ENCODE measurements at places on chromosomes 7 and 10. TPM values are rescaled to one million over a fixed set of nuclear protein-coding genes. Genes with fewer than 3 reads are reported as not detected.
A peak's percentile ranks its signal among the peaks of the same experiment; 100 is the strongest.

ACTL6B gene
- polyA plus RNA-seq: 0.25 TPM

PPA1 gene
- 152 TPM for polyA plus RNA-seq

BTRC gene
- 3.9 TPM for polyA plus RNA-seq

SPDYE2 gene
- polyA plus RNA-seq: not detected

NANOS1 gene
- polyA plus RNA-seq: 2.2 TPM

KCNMA1 gene
- 0.92 TPM for polyA plus RNA-seq

ZP3 gene
- 1.3 TPM for polyA plus RNA-seq

CCDC3 gene
- polyA plus RNA-seq: 2.1 TPM

FGFR2 gene
- polyA plus RNA-seq: 5.0 TPM

SPDYE2B gene
- polyA plus RNA-seq: not detected

ZNF862 gene
- polyA plus RNA-seq: 7.5 TPM

RHOBTB1 gene
- polyA plus RNA-seq: 7.2 TPM

RAMP3 gene
- 11.9 TPM for polyA plus RNA-seq

ADCY1 gene
- polyA plus RNA-seq: 0.33 TPM

GRCh38 chr10:97723001-97723400 is 9.5 kb downstream of the MARVELD1 start:
- H3K36me3 ChIP-seq: no peaks in the 10 kb centered on the region
- H3K4me1 ChIP-seq: peaks cover 17% of the 10 kb centered on the region
- no peaks in the 10 kb centered on the region for H3K27me3 ChIP-seq
- no peak for DNase-seq

GRCh38 chr10:54708021-54708420 is 93.0 kb downstream of the PCDH15 start:
- H3K27me3 ChIP-seq: no peaks in the 10 kb centered on the region
- no peaks in the 10 kb centered on the region for H3K36me3 ChIP-seq
- DNase-seq: no peak

DNA sequence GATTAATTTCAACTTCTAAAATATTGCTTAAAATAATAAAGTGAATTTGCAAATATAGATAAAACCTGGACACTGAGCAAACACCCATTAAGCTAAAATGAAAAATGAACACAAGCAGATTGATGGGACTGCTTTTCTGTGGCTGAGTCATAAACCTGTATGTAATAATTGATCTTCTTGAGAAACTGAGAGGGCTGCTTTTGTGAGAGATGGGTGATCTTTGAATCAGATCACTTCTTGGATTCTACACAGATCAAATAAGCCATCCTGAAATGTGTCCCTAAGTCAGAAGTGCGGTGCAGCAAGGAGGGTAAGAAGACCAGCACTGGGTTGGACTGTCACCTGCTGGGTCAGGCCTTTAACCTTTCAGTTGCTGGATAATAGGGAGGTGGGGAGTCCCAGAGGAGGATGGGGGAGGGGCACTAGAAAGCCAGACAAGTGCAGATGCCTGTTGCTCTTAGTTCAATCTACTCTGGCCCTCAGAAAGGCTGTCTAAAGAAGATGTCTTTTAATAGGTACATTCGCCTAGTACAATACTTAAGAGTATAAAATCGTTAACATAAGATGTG is 178.2 kb upstream of the NAMPT start:
- no peaks in the 10 kb centered on the region for H3K27me3 ChIP-seq
- no peaks in the 10 kb centered on the region for H3K36me3 ChIP-seq
- no peak for DNase-seq
- H3K27ac ChIP-seq: no peak overlapping the region

GRCh38 chr10:79316671-79317431 is 30.4 kb upstream of the PPIF start:
- no peaks in the 10 kb centered on the region for H3K27me3 ChIP-seq
- peaks cover 21% of the 10 kb centered on the region for H3K4me1 ChIP-seq
- no peak overlapping the region for H3K4me3 ChIP-seq
- H3K36me3 ChIP-seq: peaks cover 38% of the 10 kb centered on the region
- H3K27ac ChIP-seq: peak overlapping the region; percentile 71

- no peak for DNase-seq
- H3K36me3 ChIP-seq: no peaks in the 10 kb centered on the region
- no peaks in the 10 kb centered on the region for H3K27me3 ChIP-seq
- H3K4me1 ChIP-seq: no peaks in the 10 kb centered on the region
- no peak overlapping the region for H3K4me3 ChIP-seq
Measured at GRCh38 chr10:116221053-116221452, 52.0 kb downstream of the GFRA1 start.

- DNase-seq: no peak
- H3K36me3 ChIP-seq: no peaks in the 10 kb centered on the region
- H3K4me3 ChIP-seq: no peak overlapping the region
- no peaks in the 10 kb centered on the region for H3K4me1 ChIP-seq
Measured at GRCh38 chr7:105972276-105972675, 9.2 kb downstream of the CDHR3 start.

GRCh38 chr10:123579675-123580074 is 86.5 kb upstream of the GPR26 start:
- H3K27me3 ChIP-seq: no peaks in the 10 kb centered on the region
- H3K36me3 ChIP-seq: no peaks in the 10 kb centered on the region
- H3K27ac ChIP-seq: no peak overlapping the region
- DNase-seq: no peak

DNA sequence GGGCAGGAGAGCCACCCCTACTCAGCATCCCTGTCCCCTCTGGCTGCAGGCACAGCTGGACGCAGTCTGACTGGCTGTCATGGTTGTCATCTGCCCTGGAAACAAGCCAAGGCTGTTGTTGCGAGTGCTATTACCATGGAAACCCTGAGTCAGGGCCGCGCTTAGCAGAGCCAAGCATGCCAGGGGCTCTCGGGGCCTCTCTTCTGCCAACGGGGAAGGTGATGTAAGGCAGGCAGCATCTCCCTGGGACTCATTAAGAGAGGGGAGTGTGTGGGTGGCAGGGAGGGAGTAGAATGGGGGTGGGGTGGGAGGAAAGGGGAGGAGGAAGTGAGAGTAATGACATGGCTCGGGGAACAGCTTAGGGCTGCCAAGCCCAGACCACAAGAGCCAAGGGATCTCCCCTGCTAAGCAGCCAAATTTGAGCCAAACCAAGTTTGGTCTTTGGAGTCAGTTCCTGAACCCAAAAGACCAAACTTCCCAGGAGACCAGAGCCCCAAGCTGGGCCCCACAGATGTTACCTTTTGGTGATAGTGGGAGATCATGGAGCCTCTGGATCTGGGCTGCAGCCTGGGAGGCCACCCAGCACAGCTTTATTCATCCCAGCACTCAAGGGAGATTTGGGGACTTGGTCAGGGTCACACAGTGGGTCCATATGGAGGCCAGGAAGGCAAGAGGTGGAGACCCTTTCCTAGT is 67.6 kb downstream of the TMEM130 start:
- no peaks in the 10 kb centered on the region for H3K36me3 ChIP-seq
- DNase-seq: no peak
- no peak overlapping the region for H3K4me3 ChIP-seq
- H3K27me3 ChIP-seq: no peaks in the 10 kb centered on the region

DNA sequence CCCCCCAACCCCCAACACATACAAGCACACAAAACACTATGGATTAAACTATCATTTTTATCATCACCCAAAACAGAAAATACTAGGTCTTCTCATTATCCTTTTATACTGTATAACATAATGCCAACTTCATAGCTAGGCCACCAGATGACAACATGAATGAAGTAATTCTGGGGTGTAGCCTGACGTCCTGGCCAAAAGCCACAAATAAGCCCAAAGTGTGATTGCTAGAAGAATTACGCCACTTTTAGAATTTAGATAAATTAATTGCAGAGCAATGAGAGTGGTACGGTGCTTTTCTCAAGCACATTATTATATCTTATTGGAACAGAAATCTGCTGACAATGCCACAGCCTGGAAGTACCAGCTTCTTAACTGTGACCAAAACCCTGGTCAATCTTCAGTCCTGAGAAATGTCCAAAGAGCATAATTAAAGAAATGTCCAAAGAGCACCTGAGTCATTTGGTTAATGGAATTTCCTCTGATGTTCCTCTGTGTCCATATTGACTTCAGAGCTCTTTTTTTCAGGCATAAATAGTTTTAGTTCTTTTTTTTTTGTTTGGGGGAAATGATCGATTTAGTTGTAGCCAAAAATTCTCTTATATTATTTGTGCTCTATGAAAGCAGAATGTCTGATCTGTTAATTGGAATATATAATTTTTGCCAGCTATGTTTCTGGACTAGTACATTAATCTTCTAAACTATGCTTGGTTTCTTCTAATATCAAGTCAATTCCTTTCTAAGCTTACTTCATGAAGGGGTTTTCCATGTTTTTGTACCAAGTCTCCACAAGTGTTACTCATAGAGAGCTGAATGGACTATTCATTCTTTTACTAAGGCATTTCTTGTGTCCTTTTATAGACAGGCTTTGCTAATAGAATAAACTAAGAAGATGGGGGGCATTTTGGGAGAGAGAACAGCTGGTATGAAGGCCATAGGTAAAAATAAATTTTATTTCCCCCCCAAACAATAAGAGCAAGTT is 233.4 kb upstream of the SLC26A5 start:
- no peak overlapping the region for H3K4me3 ChIP-seq
- no peak overlapping the region for H3K27ac ChIP-seq
- no peaks in the 10 kb centered on the region for H3K36me3 ChIP-seq
- H3K27me3 ChIP-seq: no peaks in the 10 kb centered on the region
- DNase-seq: no peak

- peak overlapping the region; percentile 94 for H3K27ac ChIP-seq
- no peak for DNase-seq
- peaks cover 30% of the 10 kb centered on the region for H3K36me3 ChIP-seq
- no peaks in the 10 kb centered on the region for H3K27me3 ChIP-seq
Measured at GRCh38 chr7:150323682-150324372, 482 bp upstream of the ACTR3C start.

GRCh38 chr7:69612981-69613380 is 14.7 kb downstream of the AUTS2 start:
- H3K4me3 ChIP-seq: no peak overlapping the region
- H3K27ac ChIP-seq: no peak overlapping the region
- no peaks in the 10 kb centered on the region for H3K27me3 ChIP-seq
- H3K36me3 ChIP-seq: no peaks in the 10 kb centered on the region
- DNase-seq: no peak
- no peaks in the 10 kb centered on the region for H3K4me1 ChIP-seq

- peaks cover 9% of the 10 kb centered on the region for H3K4me1 ChIP-seq
- no peak for DNase-seq
- no peaks in the 10 kb centered on the region for H3K27me3 ChIP-seq
- no peaks in the 10 kb centered on the region for H3K36me3 ChIP-seq
Measured at GRCh38 chr7:32020551-32021159, 49.6 kb downstream of the PDE1C start.

GRCh38 chr10:34861293-34862021 is 46.4 kb upstream of the PARD3 start:
- H3K36me3 ChIP-seq: no peaks in the 10 kb centered on the region
- peak; percentile 56 for DNase-seq
- H3K4me1 ChIP-seq: peaks cover 5% of the 10 kb centered on the region
- H3K4me3 ChIP-seq: no peak overlapping the region
- no peak overlapping the region for H3K27ac ChIP-seq

DNA sequence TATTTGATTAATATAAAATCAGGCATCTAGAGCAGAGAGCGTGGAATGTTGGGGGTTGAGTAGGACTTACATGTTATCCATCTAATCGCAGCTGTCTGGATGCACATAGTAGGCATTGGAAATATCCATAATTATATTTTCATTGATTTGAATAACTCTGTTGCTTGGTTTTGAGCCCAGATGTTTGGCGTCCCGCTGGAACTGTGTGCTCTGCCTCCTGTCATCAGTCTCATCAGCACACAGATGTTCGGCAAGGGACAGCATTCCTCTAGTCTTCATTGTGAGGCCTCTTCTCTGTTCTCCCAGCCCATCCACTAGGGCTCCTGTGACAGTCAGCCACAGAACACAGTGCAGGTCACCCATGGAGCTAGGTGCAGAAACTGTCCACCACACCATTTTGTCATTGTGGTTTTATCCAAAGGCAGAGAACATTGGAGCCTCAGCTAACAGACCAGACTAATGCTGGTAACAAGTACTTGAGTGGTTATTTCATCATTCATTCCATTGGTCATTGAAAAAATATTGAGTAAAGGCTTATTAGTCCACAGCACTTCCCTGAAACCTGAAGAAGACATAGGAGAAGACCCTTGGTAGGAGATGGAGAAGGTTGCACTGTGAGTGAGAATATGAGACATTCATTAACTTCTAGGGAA is 927.4 kb downstream of the LRMDA start:
- H3K4me3 ChIP-seq: no peak overlapping the region
- no peaks in the 10 kb centered on the region for H3K4me1 ChIP-seq
- no peaks in the 10 kb centered on the region for H3K36me3 ChIP-seq

DNA sequence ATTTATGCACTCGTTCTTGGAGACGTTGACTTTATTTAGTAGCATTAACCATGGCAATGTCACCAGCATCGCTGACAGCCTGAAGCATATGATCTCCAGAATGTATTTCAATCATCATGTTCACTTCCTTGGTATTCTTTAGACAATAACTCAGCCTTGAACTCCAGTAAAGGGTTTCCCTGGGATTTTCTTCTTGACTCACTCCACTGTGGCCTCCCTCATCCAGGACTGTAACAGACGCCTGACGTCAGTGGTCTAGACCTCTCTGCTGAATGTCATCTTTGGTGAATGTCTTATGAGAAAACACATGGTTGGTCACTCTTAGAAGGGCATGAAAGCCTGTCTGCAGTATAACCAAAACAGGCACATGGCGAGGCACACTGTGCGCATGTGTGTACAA is 64.4 kb downstream of the EGFR start:
- no peaks in the 10 kb centered on the region for H3K36me3 ChIP-seq
- H3K4me3 ChIP-seq: no peak overlapping the region
- no peak for DNase-seq
- H3K4me1 ChIP-seq: peaks cover 80% of the 10 kb centered on the region
- H3K27ac ChIP-seq: no peak overlapping the region

DNA sequence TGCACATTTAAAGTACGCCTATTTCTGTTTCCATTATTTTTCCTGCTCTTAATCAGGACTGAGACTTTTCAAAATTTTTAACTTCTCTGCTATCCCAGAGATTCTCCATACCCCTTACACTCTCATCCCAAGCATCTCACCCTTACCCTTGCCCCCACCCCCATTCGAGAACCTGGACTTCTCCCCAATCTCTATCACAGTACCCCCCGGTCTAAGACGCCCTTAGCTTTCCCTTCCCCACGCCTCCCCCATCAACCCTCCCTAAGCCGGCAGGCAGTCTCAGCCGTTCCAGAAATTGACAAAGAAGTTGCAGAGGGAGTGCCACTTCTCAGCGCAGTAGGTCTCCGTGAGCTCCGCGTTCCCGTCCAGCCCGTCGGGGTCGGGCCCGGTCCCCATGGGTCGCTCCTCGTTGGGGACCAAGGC is 1.4 kb downstream of the FGFBP3 start:
- no peaks in the 10 kb centered on the region for H3K27me3 ChIP-seq
- H3K27ac ChIP-seq: peak overlapping the region; percentile 82
- H3K4me3 ChIP-seq: peak overlapping the region; percentile 92

GRCh38 chr7:157977717-157978496 is 609.7 kb downstream of the PTPRN2 start:
- H3K36me3 ChIP-seq: no peaks in the 10 kb centered on the region
- H3K4me3 ChIP-seq: no peak overlapping the region
- H3K27me3 ChIP-seq: no peaks in the 10 kb centered on the region
- DNase-seq: no peak
- no peak overlapping the region for H3K27ac ChIP-seq
